ENCODE measurements at places on chromosomes 4 and X. TPM values are rescaled to one million over a fixed set of nuclear protein-coding genes. Genes with fewer than 3 reads are reported as not detected.
A peak's percentile ranks its signal among the peaks of the same experiment; 100 is the strongest.

The SLC7A11 gene
- 1.1 TPM for total RNA-seq

The SLC16A2 gene
- not detected for total RNA-seq

The CT45A3 gene
- not detected for total RNA-seq

The PHOX2B gene
- not detected for total RNA-seq

The SAT1 gene
- total RNA-seq: 89.7 TPM

The NUDT10 gene
- total RNA-seq: 0.15 TPM

The P2RY8 gene
- 107 TPM for total RNA-seq

DNA sequence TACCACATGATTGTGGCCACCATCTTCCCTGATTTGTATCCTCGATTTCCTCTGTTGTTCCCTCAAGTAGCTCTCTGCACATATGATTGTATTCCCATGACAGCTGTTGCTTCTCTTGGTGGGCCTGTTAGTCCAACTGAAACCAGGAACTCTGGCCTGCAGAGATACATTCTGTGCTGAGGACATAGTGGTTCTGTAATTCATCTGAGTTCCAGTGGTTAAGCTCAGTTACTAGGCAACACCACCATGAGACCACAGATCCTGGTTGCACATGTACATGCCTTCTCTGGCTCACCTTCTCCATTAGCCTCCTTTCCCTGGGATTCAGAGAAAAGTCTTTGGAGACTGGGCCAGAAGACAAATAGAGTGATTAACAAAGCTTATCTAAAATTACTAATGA, 172.1 kb upstream of the SLC7A11 start:
- H3K36me3 ChIP-seq: no peaks in the 10 kb centered on the region
- DNase-seq: no peak
- no peak overlapping the region for H3K4me3 ChIP-seq

GRCh38 chr4:7691982-7692381, 247.7 kb downstream of the AFAP1 start:
- no peak for DNase-seq
- no peaks in the 10 kb centered on the region for H3K36me3 ChIP-seq
- H3K4me3 ChIP-seq: no peak overlapping the region
- no peak overlapping the region for H3K27ac ChIP-seq
- H3K27me3 ChIP-seq: no peaks in the 10 kb centered on the region

DNA sequence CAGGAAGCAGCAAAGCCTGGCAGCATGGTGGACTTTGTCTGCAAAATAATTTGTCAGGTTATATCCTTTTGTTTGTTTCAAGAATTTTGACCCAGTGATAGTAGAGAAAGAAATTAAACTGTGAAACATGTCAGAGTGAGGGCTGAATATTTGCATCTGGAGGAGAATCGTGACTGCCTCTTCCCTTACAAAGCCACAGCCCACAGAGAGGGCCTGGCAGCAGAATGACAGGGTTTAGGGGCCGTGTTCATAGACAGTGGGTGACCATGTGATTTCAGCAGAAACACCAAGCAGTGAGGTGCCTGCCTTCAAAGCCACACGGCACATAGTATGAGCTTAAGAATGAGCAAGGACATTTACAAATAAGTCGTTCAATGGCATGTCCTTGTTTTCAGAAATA, 24.4 kb upstream of the PLAC8 start:
- H3K27me3 ChIP-seq: no peaks in the 10 kb centered on the region
- no peak overlapping the region for H3K4me3 ChIP-seq
- peaks cover 39% of the 10 kb centered on the region for H3K36me3 ChIP-seq
- H3K27ac ChIP-seq: peak overlapping the region; percentile 55
- peak; percentile 34 for DNase-seq

GRCh38 chrX:36908801-36909675, 99.1 kb upstream of the FAM47C start:
- H3K27me3 ChIP-seq: no peaks in the 10 kb centered on the region
- no peak overlapping the region for H3K4me3 ChIP-seq
- H3K4me1 ChIP-seq: no peaks in the 10 kb centered on the region

DNA sequence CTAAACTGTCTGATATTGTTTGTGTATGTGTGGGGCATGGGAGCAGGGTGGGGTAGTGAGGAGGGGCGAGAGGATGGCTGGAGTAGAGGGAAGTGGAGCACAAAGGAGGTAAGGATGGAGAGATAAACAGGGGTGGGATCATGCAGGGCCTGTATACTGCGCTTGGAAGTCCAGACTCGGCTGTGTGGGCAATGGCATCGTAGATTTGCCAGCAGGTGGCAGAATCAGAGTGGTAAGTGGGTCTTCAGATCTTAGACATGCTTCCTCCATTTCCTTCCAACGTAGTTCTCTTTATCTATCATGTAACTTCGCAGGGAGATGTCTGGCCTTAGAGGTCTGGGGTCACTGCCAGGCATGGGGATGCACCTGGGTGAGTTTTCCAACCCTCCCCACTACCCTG, 155.5 kb downstream of the PDGFRA start:
- no peak for DNase-seq
- H3K27ac ChIP-seq: no peak overlapping the region
- H3K36me3 ChIP-seq: no peaks in the 10 kb centered on the region

DNA sequence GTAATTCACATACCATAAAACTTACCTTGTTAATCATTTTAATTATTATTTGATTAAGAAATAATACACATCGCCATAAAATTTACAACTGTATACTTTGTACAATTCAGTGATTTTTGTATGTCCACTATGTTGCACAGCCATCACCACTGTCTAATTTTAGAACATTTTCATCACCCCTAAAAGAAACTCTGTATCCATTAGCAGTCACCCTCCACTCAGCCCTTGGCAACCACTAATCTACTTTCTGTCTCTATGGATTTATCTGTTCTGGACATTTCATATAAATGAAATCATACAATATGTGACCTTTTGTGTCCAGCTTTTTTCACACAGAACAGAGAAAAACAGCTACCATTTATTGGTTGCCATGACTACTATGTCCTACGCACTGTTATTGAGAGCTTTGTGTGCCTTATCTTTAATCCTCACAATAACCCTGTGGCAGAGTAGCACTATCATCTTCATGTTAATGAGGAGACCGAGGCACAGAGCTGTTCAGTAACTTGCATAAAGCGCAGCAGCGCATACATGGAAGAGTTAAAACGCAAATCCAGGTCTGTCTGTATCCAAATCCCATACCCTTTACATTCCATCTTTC, 64.6 kb upstream of the PAGE1 start:
- no peak overlapping the region for H3K27ac ChIP-seq
- no peaks in the 10 kb centered on the region for H3K4me1 ChIP-seq
- no peaks in the 10 kb centered on the region for H3K36me3 ChIP-seq
- no peak overlapping the region for H3K4me3 ChIP-seq
- DNase-seq: no peak

DNA sequence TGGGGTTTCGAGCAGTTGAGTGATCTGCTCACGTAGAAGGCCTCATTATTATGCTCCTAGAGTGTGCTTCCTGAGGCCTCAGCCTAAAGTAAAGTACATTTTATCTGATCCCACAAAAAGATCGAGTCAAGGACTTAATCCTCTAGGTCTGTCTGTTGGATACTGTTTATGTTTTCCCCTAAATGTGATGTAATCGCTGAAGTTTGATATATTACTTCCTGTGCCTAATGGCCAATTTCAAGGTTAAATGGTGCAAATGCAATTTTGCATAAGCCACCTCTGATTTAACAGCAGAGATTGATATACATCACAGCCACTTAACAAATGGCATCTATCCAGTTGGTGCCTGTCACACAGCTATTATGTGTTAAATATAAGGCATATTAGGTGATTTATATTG, 19.4 kb upstream of the SERTM2 start:
- no peak overlapping the region for H3K4me3 ChIP-seq
- no peaks in the 10 kb centered on the region for H3K36me3 ChIP-seq
- H3K27ac ChIP-seq: no peak overlapping the region
- DNase-seq: no peak
